ENCODE measurements at places on chromosomes 13 and 19.

DNA sequence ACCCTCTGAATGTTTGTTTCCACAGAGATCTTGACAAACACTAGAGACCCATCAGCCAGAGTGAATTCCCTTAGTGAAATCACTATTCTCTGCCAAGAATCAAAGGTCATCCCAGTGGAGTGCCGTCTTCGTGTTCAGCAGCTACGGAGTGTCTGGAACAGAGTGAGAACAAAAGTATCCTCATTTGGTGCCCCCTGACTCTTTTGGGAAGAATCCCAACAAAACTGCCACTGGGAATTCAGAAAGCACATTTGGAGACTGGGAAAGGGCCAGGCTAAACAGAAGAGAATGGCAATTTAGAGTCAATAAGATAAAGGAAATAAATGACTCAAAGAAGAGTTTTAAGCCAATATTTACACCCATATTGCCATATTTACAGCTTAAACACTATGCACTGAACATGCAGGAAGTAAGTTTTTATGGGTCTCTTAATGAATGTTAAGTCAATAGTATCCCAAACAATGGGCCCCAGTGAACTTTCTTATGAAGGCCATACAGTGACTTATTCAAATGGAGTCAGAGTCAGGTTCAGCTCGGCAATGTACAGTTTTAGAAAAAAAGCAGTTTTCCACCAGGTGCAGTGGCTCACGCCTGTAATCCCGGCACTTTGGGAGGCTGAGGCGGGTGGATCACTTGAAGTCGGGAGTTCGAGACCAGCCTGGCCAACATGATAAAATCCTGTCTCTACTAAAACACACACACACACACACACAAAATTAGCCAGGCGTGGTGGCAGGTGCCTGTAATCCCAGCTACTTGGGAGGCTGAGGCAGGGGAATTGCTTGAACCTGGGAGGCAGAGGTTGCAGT is 392.6 kb downstream of the KLF5 start:
- DNase-seq, result no peak

DNA sequence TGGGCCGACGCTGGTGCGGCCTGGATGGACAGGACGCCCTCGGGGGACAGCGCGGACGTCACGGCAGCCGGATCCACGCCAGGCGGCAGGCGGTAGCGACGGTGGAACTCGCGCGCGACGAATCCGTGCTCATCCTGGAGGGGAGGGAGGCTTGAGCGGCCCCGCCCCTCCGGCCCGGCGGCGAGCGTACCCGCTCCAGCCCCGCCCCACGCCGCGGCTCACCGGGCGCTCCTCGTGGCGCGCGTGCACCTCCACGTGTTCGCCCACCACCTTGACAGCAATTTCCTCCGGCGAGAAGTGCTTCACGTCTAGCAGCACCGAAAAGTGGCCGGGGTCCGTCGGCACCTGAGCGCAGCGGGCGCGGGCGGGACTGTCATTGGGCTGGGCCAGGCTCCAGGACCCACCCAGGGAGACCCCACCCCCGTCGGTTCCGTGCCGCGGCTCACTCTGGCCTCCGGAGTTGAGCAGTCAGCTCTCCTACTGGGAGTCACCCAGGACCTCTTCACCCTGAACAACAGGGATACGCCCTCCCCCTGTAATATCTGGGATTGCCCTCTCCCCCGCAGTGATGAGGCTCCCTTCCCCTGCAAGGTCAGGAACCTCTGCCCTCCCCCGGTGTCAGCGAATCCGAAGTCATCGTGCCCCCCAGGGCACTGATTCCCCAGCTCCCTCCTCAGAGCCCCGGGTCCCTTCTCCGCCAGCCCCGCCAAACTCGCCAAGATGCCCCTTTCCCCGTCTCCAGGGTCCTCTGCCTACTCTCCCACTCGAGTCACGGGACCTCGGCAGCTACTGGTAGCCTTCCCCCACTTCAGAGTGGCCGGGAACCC is 1.1 kb downstream of the HSPB6 start:
- peak; percentile 71 for DNase-seq

DNA sequence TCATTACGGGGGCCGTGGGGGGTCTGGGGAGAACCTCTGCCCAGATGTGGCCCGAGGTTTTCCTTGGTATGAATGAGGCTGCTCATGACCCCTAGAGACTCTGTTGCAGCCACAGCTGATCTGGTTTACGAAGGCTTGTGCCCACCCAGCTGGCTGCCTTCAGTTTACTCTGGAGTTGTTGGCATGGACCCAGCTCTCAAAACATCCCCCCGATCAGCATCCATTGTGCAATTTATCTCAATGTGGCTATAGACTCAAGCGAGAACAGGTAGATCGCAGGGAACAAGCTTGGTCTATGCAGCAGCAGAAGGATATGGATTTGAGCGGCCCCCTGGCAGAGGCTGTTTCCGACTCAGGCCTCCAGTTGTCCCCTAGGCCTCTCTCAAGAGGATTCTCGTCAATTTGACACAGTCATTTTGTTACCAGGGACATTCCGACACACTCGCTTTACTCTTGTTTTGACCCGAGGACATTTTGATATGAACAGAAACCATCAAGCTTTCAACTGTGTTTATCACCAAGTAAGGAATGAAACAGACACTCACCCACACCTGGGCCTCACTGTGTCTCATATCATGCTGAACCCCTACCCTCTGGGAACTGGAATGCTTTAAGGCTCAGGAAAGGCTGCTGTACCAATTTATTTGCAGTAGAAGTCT is 161.5 kb downstream of the KATNAL1 start:
- no peak for DNase-seq

DNA sequence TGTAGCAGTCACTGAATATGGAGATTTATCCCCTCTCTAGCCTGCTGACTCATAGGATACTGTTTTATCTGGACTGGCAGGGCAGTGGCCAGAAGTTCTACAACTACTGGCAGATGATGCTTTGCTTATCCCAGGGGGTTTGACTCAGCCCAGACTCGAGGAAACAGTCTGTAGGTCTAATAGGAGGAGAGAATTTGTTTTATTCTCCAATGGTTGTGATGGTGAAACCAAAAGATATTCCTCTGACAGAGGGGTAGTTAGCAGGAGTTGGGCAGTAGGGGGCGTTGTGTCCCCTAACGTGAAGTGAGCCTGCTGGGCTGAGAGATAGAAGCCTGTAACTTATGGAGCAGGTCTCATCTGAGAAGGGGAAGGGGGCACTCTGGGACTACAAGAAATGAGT is 74.9 kb downstream of the WTIP start:
- no peak for DNase-seq

- DNase-seq, result no peak
Observed at GRCh38 chr13:31824705-31825517, 85.6 kb downstream of the RXFP2 start.

DNA sequence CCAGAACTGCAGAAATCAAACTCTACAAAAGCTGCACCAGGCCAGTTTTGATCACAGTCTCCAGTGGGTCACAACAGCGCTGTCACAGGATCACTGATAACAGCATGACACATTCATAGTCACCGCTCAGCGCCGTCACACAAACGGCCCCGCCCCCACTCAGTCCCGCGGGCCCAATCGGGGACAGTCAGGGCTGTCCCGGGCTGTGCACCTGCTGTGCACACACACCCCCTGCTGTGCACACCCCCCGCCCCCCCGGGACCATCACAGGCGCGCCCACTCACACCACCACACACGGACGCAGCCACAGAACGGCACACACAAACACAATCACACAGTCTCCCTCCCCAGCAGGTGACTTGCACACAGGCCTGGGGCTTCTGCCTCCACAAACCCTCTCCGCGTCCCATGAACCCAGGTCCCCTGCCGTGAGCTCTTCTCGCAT is 435 bp upstream of the ZNF382 start:
- DNase-seq, result peak; percentile 90

Measured in CD4-positive, alpha-beta T cell treated with Interleukin-4 for 1 hour (primary cell).